HAP-1 (cell line): ENCODE measurements at places on chromosomes 5 and 9.
A peak's percentile ranks its signal among the peaks of the same experiment; 100 is the strongest.

GRCh38 chr9:69218166-69218565 is 44.1 kb downstream of the TJP2 start:
- DNase-seq = no peak

GRCh38 chr5:110201791-110202190 is 512.1 kb downstream of the MAN2A1 start:
- no peak for DNase-seq

DNA sequence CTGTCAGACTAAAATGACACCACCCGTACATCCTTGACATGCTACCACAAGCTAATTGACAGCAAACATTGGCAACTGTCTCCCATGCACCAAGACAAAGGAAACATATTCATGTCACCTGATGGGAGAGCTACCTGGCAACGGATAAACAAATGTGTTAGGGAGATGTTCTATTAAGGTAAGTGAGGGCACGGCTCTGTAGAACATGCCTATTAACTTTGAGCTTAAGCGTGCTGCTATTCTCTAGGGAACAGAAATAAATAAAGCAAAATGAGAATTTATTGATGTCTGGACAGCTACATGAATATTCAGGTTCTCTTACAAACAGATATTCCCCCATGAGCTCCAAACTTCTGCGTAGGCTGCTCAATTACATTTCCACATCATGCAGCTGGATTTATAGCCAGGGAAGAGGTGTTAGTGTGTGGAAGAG is 361.4 kb upstream of the RFX3 start:
- no peak for DNase-seq

DNA sequence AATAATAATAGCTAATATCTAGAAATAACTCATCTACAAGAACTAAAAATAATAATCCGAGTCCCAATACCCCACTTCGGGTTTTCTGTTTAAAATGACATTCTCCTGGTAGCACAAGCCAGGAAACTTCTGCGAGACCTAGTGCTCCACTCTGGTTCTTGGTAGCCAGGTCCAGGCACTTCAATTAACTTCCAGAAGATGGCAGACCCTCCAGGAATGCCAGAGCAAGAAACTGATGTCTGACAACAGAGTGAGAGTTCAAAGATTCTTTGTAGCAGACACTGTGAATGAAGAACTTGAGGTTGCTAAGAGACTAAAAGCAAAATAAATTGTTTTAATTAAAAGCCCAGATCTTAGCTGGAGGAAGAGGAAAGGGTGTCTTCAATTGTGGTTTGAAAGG is 1963.3 kb upstream of the CDH9 start:
- peak; percentile 13 for DNase-seq

GRCh38 chr5:96855031-96855872 is 21.0 kb upstream of the ERAP2 start:
- DNase-seq = no peak

DNA sequence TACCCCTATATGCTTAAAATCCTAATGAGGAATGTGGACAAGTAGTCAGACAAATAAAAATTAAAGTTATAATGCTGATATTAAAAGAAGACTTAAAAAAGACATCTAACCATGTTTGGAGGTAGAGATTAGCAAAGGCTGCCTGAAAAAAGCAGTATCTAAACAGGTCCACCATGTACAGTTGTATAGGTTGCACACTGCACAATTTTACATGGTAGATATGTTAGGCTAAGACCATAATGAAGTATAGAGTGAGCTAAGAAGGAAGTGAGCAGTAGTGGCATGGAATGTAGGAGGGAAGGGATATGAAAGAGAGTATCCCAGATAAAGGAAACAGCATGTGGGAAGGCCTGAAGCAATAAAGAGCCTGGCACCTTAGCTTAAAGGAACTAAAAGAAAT is 51.1 kb downstream of the MAMDC2 start:
- DNase-seq = no peak

- DNase-seq = no peak
Observed at GRCh38 chr9:81850724-81851123, 77.5 kb upstream of the SPATA31D4 start.

GRCh38 chr5:104914536-104915070 is 1352.0 kb upstream of the NUDT12 start:
- peak; percentile 92 for DNase-seq
